ENCODE measurements at places on chromosomes 16 and 17. TPM values are rescaled to one million over a fixed set of nuclear protein-coding genes. Genes with fewer than 3 reads are reported as not detected.

PRR29 gene
- not detected for total RNA-seq

KANSL1 gene
- 34.7 TPM for total RNA-seq

DNA sequence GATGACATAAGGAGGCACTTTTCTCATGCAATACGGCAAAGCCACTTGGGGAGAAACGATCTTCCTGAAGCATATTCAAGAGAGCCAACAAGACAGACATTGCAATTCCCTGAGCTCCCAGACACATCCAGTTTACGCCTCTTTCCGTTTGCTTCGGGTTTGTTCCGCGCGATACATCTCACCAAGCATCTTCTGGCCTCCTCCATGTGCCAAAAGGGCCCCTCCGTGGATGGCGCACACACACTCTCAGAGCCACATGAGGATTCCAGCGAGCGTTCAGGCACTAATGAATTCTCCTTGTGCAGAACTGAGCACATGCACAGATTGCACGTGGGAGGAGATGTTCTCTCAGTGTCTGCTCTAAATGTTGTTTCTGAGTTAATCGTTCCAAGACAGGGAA, 146.7 kb upstream of the SHISA6 start:
- no peak for DNase-seq

- DNase-seq: no peak
Measured at GRCh38 chr16:89444151-89444723, 46.1 kb downstream of the ANKRD11 start.

DNA sequence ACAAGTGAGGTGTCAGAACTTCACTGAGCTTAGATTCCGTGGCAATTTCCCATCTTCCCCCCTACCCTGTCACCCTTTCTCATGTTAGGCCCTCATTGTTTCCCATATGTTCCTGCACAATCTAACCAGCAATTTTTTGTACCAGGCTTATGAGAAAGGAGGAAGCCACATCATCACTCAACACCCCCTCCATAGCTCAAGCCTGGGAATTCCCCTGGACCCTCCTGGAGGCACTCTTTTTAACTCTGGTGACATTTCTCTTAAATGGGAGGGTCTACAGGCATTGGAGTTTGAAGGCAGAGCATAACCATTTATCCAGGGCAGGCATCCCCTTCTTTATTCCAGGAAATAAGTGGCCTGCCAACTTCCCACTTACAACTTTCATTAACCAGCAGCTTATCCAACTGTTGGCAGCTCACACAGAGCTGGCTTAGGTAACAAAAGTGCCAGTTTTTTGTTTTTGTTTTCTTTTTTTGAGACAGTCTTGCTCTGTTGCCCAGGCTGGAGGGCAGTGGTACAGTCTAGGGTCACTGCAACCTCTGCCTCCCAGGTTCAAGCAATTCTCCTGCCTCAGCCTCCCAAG, 10.4 kb upstream of the GLG1 start:
- DNase-seq: no peak

GRCh38 chr17:64411999-64412771, 21.5 kb upstream of the PECAM1 start:
- DNase-seq: no peak

GRCh38 chr16:70572050-70572925, 48.7 kb downstream of the SF3B3 start:
- DNase-seq: no peak
